Hippocampal formation (tissue), 2 donors: ENCODE measurements at places on chromosomes 1 and 21.

GRCh38 chr1:59688976-59689375 lies 125.8 kb upstream of the HOOK1 start:
- DNase-seq, result no peak

- DNase-seq, result no peak
Observed at GRCh38 chr1:76503100-76503499, 364.2 kb upstream of the ST6GALNAC5 start.

DNA sequence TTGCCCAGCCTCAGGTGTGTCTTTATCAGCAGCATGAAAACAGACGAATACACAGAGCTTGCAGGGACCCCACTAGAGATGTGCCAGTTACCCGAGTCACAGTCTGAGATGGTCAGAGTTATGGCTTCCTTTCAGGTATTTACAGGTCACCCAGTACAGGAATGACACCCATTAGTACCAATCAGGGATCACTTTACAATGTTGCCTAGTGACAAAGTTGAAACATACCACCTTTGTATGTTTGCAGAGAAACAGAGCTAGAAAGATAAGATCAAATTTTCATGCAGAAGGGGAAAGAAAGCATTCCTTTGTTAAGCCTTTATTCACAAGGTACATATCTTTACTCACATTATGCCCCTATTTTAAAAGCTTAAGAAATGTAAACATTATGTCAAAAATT lies 137.6 kb downstream of the RGS7 start:
- no peak for DNase-seq

- no peak for DNase-seq
Observed at GRCh38 chr1:157249326-157249725, 111.1 kb upstream of the ETV3 start.

GRCh38 chr1:156198831-156199349 lies 5.0 kb downstream of the SLC25A44 start:
- no peak for DNase-seq

GRCh38 chr1:228333739-228334115 lies 72.9 kb downstream of the TRIM11 start:
- DNase-seq, result no peak

DNA sequence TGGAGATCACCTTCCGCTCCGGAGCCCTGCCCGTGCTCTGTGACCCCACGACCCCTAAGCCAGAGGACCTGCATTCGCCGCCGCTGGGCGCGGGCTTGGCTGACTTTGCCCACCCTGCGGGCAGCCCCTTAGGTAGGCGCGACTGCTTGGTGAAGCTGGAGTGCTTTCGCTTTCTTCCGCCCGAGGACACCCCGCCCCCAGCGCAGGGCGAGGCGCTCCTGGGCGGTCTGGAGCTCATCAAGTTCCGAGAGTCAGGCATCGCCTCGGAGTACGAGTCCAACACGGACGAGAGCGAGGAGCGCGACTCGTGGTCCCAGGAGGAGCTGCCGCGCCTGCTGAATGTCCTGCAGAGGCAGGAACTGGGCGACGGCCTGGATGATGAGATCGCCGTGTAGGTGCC lies 9.6 kb downstream of the SPATA46 start:
- no peak for DNase-seq

GRCh38 chr1:31798433-31799195 lies 17.2 kb downstream of the SPOCD1 start:
- no peak for DNase-seq

- DNase-seq, result peak; percentile 67
Observed at GRCh38 chr1:238252033-238252802, 361.5 kb upstream of the ZP4 start.

GRCh38 chr1:98468111-98468717 lies 193.3 kb upstream of the SNX7 start:
- DNase-seq, result peak; percentile 34

- DNase-seq, result no peak
Observed at GRCh38 chr1:97893844-97894243, 27.0 kb downstream of the DPYD start.

- no peak for DNase-seq
Observed at GRCh38 chr1:212162635-212163034, 122.6 kb upstream of the PPP2R5A start.

DNA sequence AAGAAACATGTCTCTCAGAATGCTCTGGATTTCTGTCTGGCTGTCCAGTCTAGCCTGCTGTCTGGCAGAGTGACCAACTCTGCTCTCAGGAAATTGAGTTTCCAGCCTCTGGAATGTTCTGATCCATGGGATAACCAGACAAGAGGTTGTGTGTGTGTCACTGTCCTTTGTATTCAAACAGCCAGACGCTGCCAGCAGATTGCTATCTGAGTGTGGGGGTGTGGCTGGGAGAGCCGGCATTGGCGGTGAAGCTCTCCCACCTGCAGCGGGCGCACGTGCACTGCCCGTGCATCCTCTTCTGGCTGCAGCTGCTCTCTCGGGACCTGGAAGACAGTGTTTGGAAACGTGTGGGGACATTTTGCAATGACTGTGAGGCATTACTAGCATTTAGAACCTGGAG lies 26.1 kb downstream of the PKP1 start:
- no peak for DNase-seq

- no peak for DNase-seq
Observed at GRCh38 chr1:163178628-163179027, 24.1 kb downstream of the RGS5 start.

DNA sequence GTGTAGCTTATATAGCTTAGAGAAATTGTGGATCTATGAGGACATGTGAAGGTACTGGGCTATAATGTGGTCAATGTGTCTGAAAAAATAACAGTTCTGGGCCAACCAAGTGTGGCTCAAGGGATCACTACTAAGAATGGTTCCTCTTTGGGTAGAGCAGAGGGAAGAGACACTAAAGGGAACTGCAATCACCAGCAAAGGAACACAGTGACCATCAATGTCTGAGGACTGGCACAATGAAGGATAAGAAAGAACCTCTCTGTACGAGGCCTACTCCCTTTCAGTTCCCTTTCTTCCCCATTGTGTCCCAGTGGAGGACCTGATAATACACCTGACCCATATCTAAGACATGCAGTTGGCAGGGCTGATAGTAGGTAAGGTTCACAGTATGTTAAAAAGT lies 89.9 kb upstream of the JAK1 start:
- DNase-seq, result no peak

DNA sequence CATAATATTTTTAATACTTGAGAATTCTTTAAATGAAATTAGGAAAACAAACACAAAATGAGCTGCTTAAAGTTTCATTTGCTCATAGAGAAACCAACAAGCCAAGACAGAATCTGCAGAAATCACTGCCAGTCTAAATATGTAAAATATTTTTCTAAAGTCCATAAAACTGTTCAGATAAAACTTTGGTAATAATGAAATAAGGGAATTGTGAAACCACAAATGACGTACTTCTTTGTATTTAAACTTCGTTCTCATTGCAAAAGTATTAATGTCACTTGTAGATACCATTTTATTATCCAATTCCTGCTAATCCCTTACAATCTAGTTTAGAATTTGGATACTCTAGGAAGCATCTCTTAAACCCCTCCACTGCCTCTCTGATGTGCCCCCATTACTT lies 234.5 kb upstream of the NEGR1 start:
- no peak for DNase-seq

- peak; percentile 88 for DNase-seq
Observed at GRCh38 chr1:222618001-222618879, at the start of gene MIA3. MIA3 (plus strand) TSS chr1:222618097; CDS start chr1:222618111, 14 bp downstream.

GRCh38 chr1:41386196-41386663 lies 25.0 kb downstream of the FOXO6 start:
- DNase-seq, result no peak

- no peak for DNase-seq
Observed at GRCh38 chr1:210684466-210685294, 356.0 kb downstream of the HHAT start.

DNA sequence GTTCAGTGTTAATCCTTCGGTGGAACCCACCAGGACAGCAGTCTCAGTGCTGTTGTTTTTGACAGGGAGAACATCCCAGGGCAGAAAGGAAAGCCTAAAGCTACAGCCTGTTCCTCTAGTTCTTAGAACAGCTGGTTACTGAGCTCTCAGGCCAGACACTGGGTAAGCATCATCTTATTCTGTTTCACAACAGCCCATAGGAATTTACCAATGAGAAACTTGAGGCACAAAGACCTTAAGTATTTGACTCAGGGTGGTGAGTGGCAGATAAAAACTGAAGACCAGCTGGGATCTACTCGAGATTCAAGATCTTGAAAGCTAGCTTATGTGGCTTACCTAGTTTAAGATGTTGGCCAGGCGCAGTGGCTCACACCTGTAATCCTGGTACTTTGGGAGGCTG lies 9.4 kb upstream of the NEK2 start:
- no peak for DNase-seq

DNA sequence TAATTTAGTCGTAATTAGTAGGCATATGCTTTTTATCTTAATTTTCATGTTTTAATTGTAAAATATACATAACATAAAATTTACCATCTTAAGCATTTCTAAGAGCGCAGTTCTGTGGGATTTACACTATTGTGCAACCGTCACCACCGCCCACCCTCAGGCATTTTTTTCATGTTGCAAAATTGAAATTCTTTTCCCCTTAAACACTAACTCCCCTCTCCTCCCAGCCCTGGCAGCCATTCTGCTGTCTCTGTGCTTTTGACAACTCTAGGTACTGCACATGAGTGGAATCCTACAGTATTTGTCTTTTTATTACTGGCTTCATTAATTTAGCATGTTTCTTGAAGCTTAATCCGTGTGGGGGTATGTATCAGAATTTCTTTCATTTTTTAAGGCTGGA lies 7.8 kb downstream of the PIK3CD start:
- no peak for DNase-seq

GRCh38 chr21:28781602-28782276 lies 210.9 kb downstream of the LTN1 start:
- no peak for DNase-seq

- DNase-seq, result peak; percentile 12
Observed at GRCh38 chr1:115717541-115717940, 51.0 kb downstream of the CASQ2 start.

DNA sequence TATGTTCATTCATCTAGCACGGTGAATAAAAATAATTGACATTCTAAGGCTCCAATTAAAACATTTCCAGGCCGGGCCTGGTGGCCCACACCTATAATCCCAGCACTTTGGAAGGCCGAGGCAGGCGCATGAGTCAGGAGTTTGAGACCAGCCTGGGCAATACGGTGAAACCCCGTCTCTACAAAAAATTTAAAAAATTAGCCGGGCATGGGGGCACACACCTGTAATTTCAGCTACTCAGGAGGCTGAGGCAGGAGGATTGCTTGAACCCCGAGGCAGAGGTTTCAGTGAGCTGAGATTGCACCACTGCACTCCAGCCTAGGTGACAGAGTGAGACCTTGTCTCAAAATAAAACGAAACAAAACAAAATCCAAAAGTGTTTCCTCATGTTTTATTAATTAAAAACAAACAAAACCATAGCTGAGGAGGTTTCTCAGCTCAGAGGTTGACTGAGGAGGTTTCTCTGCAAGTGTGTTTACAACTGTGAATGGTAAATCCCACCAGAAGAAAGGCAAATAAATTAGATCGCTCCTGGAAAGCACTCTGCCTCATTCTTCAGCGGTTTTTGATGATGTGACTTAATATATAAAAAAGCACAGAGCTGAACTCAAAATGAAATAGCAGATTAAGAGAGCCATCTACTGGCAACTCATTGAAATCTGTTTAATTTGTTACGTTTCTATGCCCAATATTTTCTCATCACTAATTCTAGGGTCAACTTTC lies 37.7 kb upstream of the ATG4C start:
- DNase-seq, result no peak

DNA sequence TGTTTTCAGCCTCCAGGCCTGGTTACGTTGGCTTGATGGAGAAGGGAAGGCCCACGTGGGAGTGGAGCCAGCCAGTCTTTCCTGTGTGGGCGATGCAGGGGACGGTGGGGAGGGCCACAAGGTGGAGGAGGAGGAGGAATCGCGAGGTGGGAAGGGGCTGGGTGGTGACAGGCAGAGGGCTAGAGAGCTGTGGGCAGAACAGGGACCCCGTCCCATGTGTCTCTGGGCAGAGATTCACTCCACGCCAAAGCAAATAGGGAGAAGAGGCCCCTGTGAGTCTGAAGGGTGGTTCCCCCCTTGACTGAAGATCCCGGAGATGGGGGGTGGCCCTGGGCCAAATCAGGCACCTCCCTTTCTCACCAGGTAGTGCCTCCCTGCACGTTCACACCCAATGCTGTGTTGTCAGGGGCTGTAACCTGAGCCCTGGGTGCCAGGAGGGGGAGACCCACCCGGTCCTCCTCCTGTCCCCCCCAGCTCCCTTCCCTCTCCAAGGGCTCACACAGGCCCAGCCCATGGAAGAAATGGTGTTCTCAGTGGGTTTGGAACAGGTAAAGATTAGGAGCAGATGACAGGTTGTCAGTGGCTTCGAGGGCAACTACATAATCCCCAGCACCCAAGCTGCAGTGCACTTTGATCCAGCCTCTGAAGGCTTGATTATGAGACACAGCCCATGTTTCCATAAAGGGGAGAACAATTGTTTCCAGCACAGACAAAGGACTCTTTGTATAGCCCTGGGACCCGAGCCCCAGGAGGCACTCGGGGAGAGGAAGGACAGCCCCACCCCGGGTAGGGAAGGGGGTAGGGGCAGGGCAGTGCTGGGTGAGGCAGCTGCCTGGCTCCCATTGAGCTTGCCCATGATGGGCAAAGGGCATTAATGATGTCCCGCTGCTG lies 37.7 kb upstream of the GPR37L1 start:
- peak; percentile 85 for DNase-seq
